ENCODE measurements at places on chromosomes 5 and 9.

GRCh38 chr5:150149618-150150017 is 6.0 kb downstream of the PDGFRB start:
- no peak for DNase-seq

- no peak for DNase-seq
These were observed 34.5 kb upstream of the CDKN2AIPNL start for GRCh38 chr5:134445856-134446818.

DNA sequence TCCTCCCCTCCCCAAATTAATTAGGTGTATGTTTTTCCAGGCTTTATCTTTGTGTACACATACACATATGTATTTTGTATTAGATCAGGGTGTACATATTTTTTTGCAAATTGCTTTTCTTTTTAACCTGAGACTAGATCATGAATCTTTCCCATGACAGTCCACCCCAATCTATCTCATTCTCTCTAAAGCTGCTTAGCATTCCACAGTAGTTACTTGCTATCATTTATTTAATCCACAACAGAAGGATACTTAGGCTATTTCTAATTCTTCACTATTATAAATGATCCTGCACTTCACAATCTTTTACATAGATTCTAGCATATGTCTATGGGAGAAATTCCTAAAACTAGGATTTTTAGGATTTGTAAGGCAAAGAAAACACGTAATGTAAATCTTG is 43.9 kb downstream of the SH3RF2 start:
- DNase-seq = no peak

DNA sequence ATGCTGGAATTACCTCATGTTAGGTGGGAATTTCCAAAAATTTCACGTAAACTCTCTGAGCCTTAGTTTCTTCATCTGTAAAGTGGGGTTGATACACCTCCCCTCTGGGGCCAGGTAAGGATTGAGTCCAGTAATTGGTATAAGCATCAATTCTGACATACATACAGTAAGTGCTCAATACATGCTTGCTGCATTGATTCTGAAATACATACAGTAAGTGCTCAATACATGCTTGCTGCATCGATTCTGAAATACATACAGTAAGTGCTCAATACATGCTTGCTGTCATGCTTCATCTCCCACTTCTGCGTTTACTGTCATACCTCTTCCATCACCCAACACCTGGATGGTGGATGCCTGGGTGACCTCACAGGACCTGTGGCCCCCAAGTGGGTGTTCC is 57.1 kb downstream of the TSPAN17 start:
- DNase-seq = no peak

- DNase-seq = no peak
These were observed 458.6 kb downstream of the ZSWIM6 start for GRCh38 chr5:61790678-61791077.

DNA sequence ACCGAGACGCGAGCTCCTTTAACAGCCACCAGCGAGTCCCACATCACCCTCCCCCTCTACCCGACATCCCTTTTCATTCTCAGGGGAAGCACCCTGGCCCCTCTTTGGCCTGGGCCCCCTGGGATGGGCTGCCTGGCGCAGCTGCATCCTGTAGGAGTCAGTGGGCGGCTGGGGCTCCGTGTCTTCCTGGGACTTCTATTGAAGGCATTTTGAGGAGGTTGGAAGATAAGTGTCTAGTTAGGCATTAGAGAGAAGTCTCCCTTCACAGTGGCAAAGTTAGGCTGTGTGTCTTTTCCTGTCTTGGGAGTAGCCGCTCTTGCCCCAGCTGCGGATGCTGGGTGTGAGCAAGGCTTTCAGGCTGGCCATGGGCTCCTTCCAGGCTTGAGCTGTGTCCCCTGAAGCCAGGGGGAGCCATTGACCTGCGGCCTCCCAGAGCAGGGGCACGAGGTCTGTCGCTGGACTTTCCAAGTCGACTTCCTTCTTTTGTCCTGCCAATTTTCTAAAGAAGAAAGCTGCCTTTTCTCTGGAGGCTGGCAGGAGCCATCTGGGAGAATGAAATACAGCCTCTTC is 18.6 kb upstream of the NKD2 start:
- peak; percentile 89 for DNase-seq

DNA sequence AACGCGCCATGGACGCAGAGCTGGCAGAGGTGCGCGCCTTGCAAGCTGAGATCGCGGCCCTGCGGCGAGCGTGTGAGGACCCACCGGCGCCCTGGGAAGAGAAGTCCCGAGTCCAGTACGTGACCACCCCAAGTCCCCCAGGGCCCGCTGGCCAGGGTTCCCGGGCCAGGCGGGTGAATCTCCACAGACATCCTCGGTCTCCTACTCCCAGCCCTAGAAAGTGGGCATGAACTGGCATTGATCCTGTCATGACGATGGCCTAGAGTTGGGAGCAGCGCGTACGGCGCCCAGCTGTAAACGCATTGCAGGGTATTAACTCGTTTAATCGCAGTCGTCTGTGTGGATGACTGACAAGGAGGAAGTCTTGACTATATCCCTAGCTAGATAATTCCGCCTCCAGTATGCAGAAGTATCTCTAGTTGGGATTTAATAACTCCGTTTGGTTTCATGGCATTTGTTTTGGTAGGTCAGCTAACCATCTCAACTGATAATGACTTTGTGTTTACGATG is 293 bp downstream of the CENPP start:
- DNase-seq = no peak

- peak; percentile 75 for DNase-seq
These were observed 44.0 kb downstream of the ROR2 start for GRCh38 chr9:91905991-91906469.

GRCh38 chr9:129774791-129775447 is 22.1 kb upstream of the PTGES start:
- DNase-seq = no peak

DNA sequence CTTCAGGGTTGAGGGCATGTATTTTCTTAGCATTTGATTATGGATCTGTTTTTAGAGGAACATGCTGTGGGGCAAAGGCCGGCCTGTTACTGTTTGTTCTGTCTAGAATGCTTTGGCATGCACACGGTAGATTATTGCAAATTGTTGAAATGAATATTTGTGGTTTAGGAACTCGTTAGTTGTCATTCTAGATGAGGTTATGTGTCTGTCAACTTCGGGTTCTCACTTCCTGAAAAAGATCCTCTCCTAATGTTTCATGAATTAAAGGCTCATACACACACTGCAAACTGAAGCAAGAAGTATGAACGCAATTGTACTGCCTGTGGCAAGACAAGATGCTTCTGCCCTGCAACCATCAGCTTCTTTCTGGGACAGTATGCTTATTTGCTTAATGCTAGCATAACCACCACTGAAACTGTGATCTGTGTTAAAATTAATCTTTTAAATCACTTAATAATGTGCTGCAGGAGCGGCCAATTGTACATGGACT is 99.6 kb downstream of the BASP1 start:
- DNase-seq = no peak

DNA sequence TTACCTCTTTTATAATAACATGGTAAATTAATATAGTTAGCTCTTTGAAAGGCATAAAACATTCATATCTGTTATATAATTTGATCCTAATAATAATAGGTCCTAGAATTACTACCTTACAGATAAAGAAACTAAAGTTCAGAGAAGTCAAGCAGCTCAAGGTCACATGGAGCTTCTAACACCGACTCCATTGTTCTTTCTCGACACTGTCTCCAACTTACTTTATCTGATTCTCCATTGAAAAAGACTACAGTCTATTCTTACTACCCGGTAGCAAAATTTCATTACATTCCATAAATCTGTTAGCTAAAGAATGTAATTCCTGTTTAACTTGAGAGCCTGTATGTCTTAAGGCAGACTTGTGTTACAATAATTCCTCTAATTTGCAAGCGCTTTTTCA is 96.3 kb upstream of the TMEM161B start:
- no peak for DNase-seq

DNA sequence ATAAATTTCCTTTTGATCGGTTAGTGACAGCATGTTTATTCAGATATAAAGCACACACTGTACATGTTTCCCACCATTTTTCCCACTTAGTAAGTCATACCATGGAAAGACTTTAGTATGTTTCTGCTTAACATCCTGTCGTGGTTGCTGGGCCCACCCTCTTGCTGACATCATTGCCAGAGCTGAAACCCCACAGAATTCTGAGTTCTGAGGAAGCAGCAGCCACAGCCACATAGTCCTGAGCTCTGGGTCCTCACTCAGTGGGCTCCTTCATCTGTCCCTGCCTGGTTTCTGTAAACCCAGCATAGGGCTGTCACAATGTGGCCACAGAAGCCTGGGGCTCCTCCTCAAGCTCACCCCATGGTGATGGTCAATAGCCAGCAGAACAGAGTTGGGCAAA is 441.5 kb downstream of the ENC1 start:
- DNase-seq = no peak

- DNase-seq = no peak
These were observed 8.0 kb downstream of the THBS4 start for GRCh38 chr5:80043187-80043586.

- DNase-seq = no peak
These were observed 2209.2 kb downstream of the MAT2B start for GRCh38 chr5:165714598-165714997.

- no peak for DNase-seq
These were observed 72.6 kb downstream of the SMARCA2 start for GRCh38 chr9:2087500-2088313.

DNA sequence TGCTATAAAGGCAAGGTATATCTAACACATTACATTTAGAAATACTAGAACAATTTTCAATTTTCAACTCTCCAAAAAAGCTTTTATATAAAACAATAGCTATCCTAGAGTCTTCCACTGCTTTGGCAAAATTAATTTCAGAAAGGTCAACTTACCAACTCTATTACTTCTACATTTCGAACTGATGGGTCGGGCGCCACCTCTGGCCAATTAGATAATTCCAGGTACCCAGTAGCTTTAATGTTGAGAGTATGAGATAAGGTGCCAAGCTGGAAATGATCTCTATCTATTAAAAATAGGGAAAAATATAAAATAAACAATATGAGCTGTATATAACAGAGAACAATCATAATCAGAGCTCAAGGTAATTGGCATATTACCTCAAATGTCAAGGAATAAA is 166.6 kb downstream of the AP3B1 start:
- DNase-seq = no peak

- no peak for DNase-seq
These were observed 19.5 kb downstream of the SLC22A5 start for GRCh38 chr5:132389051-132389331.

- DNase-seq = no peak
These were observed 148.1 kb downstream of the PDE4D start for GRCh38 chr5:59745415-59745863.

DNA sequence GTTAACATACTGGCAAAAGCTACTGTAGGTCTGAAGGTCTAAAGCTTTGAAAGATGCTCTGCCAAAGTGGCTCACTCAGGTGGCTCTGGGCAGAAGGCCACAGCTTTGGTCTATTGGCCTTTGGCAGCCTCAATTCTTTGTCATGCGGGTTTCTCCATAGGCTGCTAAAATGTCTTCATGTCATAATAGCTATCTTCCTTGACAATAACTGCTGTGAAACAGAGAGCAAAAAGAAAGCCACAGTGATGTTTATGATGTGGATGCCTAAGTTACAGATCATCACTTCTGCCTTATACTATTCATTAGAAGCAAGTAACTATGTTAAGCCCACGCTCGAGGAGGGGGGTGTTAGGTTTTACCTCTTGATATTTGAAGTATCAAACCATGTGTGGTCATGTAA is 906.1 kb upstream of the CDH9 start:
- no peak for DNase-seq

DNA sequence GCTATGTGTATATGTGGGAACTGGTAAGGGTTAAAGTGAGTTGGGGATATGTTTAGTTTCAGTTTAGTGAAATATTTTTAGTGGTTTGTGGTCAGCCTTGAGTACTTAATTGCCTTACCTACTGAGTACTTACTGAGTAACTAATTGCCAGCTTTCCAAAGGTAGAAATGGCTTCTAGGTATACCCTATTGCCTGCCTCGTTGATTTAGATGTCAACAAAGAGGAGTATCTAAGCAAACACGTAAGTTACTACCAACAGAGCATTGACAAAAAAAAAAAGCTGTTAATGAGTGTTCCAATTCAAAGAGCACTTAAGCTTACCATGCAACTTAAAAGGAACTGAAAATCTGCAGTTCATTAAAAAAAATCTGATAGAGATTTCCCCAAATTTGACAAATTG is 8.8 kb downstream of the ATP10B start:
- DNase-seq = no peak

DNA sequence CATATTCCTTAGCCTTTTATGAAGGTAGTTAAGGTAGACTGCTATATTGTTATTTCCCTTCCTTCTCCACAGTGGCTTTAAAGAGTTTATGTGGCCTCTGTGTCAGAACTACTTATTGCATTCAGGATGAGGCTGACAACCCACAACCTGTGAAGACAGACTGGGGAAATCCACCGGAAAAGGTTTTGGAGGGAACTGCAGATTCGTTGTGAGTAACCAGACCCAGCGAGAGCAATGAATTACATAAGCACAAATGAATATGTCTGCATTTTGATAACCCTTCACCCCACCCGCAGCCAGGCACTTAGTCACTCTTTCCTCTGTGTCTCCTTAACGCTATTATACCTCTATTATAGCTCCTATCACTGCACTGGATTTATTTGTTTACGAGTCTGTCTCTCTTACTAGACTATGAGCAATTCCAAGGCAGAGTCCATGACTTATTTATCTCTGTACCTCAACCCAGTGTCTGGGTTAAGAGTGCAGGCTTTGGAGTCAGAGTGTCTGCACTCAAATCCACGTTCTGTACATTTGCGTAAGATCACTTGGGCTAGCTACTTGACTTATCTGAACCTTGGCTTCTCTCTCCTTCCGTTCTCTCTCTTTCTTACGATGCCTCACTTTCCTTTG is 19.2 kb downstream of the KCTD16 start:
- no peak for DNase-seq

DNA sequence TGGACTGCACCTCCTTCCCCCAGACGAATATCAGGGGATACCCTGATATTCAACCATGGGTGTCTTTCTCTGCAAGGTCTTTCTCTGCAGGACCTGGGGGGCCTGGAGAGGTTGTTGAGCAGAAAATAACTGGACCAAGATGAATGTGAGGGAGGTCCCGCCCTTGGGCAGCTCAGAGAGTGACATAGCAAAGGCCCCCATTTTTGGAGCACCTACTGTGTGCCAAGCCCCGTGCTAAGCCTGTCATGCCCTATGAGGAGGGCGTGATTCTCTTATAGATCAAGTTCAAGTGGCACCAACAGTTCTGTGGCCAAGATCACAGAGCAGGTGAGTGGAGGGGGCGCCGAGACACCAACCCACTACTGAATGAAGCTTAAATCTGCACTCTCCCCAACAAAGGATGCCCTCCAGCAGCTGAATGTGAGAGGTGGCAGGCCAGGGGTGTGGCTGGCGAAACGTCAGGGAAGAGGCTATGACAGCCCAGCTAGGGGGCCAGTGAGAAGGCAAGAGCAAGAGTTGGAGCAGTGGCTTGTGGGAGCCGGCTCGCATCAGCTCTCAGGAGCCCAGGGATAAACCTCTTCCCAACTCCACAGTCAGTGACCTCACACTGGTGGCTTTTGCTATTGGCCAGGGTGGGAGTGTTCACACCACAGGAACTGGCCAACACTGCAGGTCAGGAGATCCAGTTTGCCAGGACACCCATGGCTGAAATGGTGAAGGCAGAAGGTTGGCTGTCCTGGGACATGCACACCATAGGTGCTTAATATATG is 5.3 kb downstream of the SARDH start:
- DNase-seq = peak; percentile 33

- DNase-seq = no peak
These were observed 284.5 kb downstream of the SH3GL2 start for GRCh38 chr9:17863213-17863883.

GRCh38 chr9:4985386-4986266 is 554 bp downstream of the JAK2 start:
- DNase-seq = peak; percentile 79

Data from cardiac septum (tissue), 1 donor.